CD4-positive, alpha-beta T cell (primary cell): ENCODE measurements at places on chromosomes 5 and 9. TPM values are rescaled to one million over a fixed set of nuclear protein-coding genes. Genes with fewer than 3 reads are reported as not detected.

Gene LCN9
- total RNA-seq, result not detected

Gene SVEP1
- not detected for total RNA-seq

Gene PCDHA11
- not detected for total RNA-seq

Gene LRRC19
- total RNA-seq, result not detected

Gene GHR
- total RNA-seq, result not detected

- no peak for DNase-seq
- H3K27me3 ChIP-seq, result no peaks in the 10 kb centered on the region
- peaks cover 4% of the 10 kb centered on the region for H3K4me1 ChIP-seq
- H3K27ac ChIP-seq, result no peak overlapping the region
- no peak overlapping the region for H3K4me3 ChIP-seq
These were observed 204.7 kb upstream of the RFX3 start for GRCh38 chr9:3730511-3730922.

GRCh38 chr5:156715287-156715686, 134.8 kb upstream of the PPP1R2B start:
- H3K4me1 ChIP-seq, result no peaks in the 10 kb centered on the region
- no peak for DNase-seq
- H3K36me3 ChIP-seq, result no peaks in the 10 kb centered on the region
- no peak overlapping the region for H3K4me3 ChIP-seq
- H3K27me3 ChIP-seq, result no peaks in the 10 kb centered on the region
- H3K27ac ChIP-seq, result no peak overlapping the region

DNA sequence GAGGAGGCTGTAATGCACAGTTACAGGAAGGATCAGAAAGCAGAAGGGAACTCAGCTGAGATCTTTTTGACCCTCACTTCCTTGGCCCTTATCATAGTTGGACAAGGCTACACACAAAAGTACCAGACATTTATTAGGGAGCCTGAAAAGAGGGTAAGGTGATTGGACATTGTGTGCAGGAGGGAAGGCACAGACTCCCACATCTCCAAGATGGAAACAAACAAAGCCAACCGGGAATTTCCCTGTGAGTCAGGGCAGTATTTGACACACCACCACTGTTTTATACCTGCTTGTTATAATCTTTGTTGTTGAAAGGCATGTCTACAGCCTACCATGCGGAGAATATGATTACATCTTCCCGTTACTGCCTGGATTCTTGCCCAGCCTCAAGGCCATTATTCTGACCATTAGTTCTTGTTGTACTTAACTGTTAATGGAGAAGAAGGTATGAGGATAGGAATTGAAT, 3.0 kb upstream of the CCNG1 start:
- H3K4me1 ChIP-seq, result peaks cover 18% of the 10 kb centered on the region
- no peak overlapping the region for H3K4me3 ChIP-seq
- no peak for DNase-seq
- H3K36me3 ChIP-seq, result peaks cover 5% of the 10 kb centered on the region
- H3K27me3 ChIP-seq, result no peaks in the 10 kb centered on the region
- no peak overlapping the region for H3K27ac ChIP-seq

DNA sequence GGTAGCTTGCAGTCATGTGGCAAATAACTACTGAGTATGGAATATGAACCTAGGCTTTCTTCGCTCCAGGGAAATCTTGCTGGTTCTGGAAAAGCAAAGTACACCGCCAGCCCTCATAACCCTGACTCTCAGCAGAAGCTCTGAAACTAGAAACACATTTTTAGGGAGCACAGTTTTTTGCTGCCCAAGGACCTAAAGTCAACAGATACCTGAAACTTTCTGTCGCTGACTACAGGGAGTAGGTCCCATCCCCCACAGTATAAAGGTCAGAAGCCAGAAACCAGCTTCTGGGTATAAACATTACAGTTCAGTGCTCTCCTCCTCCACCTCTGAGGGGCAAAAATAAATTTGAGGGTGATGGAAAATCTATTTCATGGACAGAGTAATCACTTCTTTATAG, 3.0 kb downstream of the ATOX1 start:
- no peaks in the 10 kb centered on the region for H3K27me3 ChIP-seq
- no peak for DNase-seq
- H3K36me3 ChIP-seq, result peaks cover 6% of the 10 kb centered on the region
- H3K4me1 ChIP-seq, result peaks cover 42% of the 10 kb centered on the region
- H3K4me3 ChIP-seq, result no peak overlapping the region

- no peak overlapping the region for H3K4me3 ChIP-seq
- H3K36me3 ChIP-seq, result no peaks in the 10 kb centered on the region
- no peak overlapping the region for H3K27ac ChIP-seq
- H3K27me3 ChIP-seq, result no peaks in the 10 kb centered on the region
- no peaks in the 10 kb centered on the region for H3K4me1 ChIP-seq
These were observed 29.5 kb upstream of the SARDH start for GRCh38 chr9:133767625-133768024.
